OCI-M1 (cell line): ENCODE measurements at places on chromosomes 2 and 18.

DNA sequence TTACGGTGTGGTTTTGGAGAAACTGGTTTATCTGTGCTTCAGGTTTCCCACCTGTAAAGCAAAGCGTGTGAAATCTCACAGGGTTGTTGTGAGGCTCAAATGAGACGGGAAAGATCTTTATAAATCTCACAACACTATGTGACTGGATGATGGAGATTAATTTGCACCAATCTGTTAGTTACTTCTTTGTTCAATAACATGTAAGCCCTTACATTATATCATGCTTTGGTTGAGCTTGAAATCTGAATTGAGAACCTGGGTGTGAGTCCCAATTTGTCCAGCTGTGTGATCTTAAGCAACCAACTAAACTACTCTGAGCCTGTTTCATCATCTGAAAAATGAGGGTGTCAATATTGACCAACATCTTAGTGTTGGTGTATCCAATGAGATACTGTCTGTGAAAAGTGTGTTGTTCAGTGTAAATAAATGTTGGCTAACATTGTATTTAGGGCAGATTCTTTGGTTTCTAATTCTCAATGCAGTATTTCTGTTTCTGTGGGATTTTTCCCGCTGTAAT lies 741 bp upstream of the GCKR start:
- no peak for DNase-seq

- DNase-seq: no peak
Observed at GRCh38 chr2:84768840-84769239, 112.0 kb downstream of the TRABD2A start.

DNA sequence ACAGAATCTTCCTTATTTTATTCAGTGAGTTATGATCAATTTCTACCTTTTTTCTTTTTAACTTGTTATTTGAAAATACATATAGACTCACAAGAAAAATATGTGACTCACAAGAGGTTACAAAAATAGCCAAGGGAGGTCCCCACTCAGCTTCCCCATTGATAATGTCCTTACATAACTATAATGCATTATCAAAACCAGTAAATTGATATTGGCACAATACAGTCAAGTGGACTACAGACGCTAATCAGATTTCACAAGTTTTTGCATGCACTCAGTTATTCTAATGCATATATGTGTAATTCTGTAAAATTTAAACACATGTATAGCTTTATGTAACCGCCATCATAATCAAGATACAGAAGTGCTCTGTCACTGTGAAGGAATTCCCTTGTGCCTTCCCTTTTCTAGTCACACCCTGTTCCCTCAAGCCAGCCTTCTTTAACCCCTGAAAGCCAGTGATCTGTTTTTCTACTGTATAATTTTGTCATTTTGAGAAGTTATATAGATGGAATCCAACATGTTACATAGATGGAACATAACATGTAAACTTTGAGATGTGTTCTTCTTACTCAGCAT lies 118.4 kb downstream of the ALMS1 start:
- DNase-seq: peak; percentile 68

- DNase-seq: peak; percentile 32
Observed at GRCh38 chr2:158546412-158547144, 89.8 kb downstream of the PKP4 start.

- DNase-seq: no peak
Observed at GRCh38 chr2:20172273-20173055, 52.5 kb downstream of the SDC1 start.

- DNase-seq: no peak
Observed at GRCh38 chr2:42976351-42976750, 184.0 kb upstream of the HAAO start.

DNA sequence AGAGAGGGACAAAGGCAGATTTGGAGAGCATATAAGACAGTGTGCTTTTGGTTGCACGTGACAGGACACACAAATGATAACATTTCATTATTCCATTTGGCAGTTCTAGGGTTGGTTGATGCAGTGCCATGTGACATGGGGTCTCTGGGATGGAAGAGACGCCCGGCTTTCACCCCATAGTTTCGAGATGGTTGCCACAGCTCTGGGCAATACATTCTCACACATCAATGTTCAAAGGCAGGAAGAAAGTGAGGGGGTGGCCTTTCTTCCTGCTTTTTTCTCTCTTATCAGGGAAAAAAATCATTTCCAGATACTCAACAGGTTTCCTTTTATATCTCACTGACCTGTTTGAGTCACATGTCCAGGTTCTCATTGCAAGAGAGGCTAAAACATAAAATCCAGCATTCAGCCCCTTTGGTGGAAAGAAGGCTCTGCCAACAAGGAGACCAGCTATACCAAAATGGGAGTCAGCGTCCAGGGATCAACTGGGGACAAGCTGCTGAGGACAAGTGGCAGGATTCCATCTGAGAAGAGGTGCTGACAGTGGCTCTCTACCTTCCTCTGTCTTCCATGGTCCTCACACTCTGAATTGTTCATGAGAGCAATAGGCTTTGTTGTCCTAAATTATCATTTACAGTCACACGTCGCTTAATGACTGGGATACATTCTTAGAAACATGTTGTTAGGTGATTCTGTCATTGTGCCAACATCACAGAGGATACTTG lies 29.1 kb upstream of the ANKRD44 start:
- no peak for DNase-seq

- no peak for DNase-seq
Observed at GRCh38 chr2:29011418-29012060, 30.4 kb downstream of the TOGARAM2 start.

DNA sequence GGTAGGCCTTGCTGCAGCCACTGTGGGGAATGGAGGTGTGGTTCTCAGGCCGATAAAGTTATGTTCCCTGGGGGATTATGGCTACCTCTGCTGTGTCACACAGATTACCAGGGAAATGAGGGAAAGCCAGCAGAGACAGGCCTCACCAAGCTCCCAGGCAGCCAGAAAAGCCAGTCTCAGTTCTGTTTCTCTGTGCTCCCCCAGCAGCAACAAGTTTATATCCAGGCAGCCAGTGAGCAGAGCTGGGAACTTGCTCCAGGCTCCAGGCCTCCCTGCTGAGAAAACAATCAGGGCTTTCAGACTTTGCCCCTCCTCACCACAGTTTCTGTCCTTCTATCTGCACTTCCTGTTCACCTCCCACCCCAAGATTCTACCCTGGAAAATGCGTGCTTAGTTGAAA lies 596.6 kb upstream of the GYPC start:
- DNase-seq: no peak
